ENCODE measurements at places on chromosomes 2 and 18.

DNA sequence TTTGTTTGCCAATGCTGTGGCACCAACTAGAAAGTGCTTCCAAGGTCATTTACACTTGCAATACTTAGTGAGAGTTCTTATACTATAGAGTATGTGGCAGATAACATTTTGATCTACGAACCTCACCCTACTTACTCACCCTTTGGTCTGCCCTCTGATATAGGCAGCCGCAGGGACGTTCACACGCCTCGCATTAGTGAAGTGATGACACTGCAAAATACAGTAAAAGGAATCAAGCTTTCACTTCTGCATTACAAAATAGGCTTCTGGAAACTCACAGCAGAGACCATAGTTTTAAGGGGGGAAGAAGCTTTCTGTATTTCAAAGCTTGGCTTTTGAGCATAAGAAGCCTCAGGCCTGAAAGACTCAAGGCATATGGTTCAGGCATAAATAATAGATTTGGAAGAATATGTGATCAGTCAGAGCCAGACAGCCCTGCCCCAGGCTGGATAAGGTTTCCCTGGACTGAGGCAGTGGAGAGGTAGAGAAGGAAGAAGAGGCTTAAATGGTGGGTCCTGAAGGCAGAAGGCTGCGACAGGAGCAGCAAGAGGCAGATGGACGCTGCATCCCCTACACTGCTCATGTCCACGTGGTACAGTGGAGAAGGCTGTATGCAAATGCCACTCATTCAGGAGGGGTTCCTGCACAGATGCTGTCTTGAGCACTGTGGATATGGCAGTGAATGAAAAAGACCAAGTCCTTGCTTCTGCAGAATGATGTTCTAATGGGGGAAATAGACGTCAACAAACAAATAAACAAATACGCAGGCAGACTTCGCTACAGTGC is 63.1 kb downstream of the FECH start:
- DNase-seq, result no peak

- DNase-seq, result no peak
Observed at GRCh38 chr2:197073701-197074433, 147.4 kb upstream of the PGAP1 start.

- DNase-seq, result no peak
Observed at GRCh38 chr18:78448106-78448505, 531.5 kb upstream of the SALL3 start.

- no peak for DNase-seq
Observed at GRCh38 chr2:33343387-33343895, 133.0 kb upstream of the RASGRP3 start.

DNA sequence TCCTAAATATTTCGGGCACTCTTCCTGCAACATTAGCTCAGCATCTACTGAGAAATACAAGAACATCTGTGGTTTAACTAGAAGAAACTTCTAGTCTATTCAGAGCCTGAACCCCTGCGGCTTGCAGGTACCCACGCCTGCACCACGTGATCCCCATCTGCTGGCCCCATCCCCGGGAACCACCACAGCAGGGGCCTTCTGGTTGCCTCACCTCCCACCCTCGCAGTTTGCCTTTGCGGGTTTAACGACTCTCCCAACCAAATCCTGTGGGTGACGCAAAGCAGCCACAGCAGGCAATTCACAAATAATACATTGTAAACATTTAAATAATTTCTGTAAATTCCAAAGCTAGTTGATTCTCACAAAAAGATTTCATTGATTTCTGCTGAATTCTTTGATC is 90.2 kb upstream of the TMEM18 start:
- DNase-seq, result no peak

DNA sequence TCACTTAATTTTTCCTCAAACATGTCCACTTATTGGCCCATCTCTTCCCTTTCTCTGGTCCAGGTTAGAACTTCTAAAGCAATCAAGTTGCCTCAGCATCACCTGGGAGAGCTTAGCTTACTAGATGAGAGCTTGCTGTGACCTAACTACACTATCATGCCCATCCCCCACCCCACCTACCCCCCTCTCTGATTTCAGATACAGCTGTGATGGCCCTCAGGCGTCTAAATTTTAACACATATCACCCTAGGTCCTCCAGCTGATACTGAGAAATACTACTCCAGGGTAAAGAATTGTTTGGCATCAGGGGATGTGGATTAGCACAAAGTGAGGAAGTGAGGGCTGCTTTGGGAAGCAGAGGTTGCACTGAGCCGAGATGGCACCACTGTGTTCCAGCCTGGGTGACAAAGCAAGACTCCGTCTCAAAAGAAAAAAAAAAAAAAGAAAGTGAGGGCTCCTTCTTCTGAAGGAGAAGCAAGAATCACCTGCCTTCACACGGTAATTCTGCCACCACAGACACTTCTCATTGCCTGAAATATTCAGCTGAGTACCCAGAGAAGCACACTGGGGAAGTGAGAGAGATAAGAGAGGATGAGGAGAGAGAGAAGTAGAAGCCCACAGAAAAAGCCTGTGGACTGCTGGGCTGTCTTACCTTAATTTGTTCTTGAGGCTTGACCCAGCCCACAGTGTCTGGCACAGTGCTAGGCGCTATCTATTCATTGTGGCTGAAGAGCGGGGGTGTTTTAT is 263.4 kb downstream of the ASXL3 start:
- DNase-seq, result no peak

DNA sequence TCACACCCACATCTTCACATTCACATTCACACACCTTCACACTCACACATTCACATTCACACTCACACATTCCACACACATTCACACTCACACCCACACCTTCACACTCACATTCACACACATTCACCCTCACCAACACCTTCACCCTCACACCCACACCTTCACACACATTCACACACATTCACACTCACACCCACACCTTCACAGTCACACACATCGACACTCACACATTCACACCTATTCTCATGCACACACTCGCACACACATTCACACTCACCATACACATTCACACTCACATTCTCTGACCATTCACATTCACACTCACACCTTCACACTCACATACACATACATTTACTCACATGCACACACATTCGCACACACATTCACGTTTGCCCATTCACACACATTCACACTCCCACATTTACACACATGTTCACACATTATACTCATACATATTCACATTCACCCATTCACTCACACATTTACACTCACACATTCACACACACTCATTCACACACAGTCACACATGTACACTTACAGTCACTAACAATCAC is 62.7 kb downstream of the BIN1 start:
- no peak for DNase-seq

DNA sequence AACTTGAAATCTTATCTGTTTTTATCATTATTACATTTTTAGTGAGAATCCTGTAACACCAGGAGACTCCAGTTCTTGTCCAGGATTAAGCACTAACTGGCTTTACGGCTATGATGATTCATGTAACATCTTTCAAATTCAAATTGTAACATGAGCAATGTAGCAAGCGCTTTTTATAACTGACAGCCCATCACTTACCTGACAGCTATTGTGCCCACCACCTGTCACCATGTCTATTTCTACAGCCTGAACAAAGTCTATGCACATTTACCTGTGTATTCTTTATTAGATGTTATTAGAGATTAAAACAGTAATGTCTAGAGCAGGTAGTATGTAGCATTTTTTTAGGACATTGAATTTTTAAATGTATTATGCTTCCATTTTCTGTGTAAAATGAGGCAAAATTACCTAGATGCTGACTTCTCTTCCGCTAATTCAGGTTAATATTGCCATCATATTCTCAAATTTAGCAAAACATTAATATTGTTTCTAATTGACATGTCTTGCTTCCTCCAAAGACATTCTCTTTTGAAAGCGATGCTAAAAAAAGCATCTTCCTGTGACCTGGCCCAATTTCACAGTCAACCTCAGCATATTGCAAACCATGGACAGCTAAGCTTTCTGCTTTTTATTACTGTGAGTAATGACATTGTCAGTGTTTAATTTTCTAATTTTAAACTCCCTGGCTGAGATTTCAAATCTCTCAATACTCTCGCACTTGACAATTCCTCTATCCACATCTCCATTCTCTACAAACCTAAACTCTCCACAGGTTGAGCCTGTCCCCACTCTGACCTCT is 37.8 kb downstream of the RIT2 start:
- no peak for DNase-seq

- DNase-seq, result no peak
Observed at GRCh38 chr18:76496194-76496890, 1.3 kb upstream of the ZNF516 start.

DNA sequence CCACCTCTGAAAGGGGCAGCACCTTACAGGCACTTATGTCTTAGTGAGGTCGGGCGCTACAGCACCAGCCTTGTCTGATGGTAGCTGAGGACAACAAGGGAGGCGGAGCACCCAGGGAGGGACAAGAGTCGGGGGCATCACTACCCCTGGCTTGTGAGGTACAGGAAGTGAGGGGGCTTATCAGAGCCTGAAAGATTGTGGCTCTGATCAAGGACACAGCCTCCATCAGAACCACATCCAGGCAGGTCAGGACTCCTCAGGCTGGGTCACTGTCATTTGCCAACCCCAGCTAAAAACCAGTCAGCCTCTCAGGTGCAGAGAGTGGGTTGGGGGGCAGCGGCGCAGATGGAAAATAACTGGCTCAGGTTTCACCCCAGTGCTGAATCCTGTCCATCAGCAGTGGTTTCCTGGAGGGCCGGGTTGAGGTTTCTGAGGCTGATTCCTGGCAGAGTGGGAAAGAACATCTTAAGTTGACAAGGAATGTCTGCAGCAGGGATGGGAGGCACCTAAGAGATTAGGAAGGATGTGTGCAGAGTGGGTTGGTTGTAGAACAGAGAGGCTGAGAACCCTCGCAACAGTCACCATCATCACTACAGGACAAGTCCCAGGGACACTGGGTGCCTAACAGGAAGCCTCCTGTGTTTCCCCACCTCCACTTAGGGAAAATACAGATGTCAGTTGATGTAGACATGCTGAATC is 45.3 kb downstream of the FBLN7 start:
- DNase-seq, result no peak

GRCh38 chr2:100163605-100164004 is 21.2 kb upstream of the AFF3 start:
- DNase-seq, result no peak

DNA sequence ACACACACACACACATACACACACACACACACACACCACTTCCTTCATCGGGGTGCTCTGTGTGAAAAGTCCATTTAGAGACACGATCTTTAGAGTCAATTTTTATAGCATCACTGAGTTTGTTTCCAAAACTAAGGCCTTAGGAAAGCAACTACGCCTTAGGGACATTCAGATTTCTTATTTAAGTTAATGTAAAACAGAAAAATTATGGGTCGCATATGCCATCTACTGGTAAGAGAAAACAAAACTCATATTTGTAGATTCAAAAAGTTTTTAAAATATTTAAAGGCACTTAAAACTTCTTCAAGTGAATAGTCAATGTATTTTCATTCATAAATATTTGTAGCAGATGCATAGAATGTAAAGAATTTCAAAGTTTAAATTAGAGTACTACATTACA is 166.2 kb downstream of the ATAD2B start:
- DNase-seq, result no peak

DNA sequence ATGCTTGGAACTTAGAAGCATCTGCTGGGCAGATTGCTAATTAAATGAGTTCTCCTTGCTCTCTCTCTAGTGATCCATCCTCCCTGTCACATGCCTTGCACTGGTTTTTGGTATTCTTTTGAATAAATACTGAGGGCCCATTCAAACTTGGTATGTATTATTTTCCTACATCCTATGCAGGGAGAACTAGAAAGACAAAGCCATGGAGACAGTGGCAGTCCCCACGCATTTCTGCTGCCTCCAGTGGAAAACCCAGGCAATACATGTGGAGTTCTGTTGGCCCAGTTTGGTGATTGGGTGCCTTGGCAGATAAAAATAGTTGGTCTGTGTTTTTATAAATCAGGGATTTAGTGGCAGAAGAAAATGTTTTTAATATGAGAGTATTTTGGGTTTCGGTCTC is 68.7 kb downstream of the DIS3L2 start:
- DNase-seq, result no peak

DNA sequence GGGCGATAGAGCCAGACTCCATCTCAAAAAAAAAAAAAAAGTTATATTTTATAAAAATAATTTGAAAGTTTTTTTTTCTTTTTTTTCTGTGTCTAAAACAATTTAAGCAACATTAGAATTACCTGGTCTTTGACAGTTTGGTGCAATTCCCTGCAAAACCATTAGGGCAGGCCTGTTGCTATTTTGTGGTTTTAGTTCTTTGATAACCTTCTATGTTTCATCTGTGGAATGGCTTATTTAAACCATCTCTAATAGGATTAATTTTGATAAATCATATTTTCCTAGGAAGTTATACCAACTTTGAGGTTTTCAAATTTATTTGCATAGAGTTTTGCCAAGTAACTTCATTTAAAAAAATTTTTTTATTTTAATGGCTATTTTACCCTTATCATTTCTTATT is 141.2 kb upstream of the TWIST2 start:
- no peak for DNase-seq

DNA sequence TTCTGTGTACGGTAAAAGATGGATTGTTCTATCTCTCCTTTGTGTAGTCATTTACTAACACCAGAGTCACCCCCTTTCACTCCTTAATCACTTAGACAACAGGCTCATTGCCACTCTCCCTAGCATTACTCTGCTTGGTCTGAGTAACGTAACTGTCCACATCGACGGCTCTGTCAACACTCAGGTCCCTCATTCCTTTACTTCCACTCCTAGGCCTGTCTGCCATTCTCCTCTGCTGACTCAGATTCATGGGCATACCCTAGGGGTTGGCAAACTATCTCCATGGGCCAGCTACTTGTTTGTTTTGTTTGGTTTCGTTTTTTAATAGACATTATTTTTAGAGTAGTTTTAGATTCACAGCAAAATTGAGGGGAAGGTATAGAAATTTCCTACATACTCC is 243.9 kb downstream of the NR4A2 start:
- no peak for DNase-seq
